ENCODE measurements at places on chromosomes 13 and 19.

GRCh38 chr19:18170714-18171255 lies 2.8 kb upstream of the IFI30 start:
- no peak for DNase-seq

DNA sequence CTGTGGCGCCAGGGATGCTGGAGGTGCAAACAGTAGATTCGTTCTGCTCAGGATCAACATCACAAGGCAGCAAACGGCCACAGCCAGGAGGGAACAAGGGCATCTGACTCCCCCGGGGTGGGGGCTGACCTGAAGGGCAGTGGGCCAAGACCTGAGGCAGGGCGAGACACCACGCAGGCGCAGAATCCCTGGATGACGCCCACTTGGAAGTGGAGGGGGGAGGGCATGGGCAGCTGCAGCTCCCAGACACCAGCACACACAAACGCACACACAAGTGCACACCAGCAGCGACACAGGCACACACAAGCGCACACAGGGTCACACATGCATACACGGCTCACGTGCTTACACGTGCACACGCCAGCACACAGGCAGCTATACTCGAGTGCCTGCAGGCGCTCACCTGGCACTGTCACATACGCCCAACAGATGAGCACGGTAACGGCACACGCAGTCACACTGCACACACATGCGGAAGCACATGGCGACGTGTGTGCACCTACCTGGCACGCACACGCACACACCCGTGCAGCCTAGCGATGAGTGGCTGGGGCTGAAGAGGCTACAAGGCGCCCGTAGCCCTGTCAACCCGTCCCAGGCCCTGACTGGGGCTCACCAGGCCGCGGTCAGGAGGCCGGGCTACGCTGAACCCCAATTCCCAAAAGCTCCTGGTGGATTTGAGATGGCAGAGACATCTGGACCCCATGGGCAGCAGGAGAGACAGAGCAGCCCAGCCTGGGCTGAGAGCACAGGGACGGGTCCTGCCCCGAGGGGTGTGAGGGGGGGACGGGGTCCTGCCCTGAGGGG lies 5.5 kb downstream of the C2CD4C start:
- DNase-seq: no peak

GRCh38 chr13:78468621-78469020 lies 134.7 kb downstream of the POU4F1 start:
- DNase-seq: no peak

GRCh38 chr13:74043237-74043636 lies 91.0 kb downstream of the KLF12 start:
- DNase-seq: no peak

- DNase-seq: no peak
These were observed 73.1 kb downstream of the EPS15L1 start for GRCh38 chr19:16398530-16399249.

- no peak for DNase-seq
These were observed 1.0 kb upstream of the CTXN1 start for GRCh38 chr19:7926727-7927604.

- no peak for DNase-seq
These were observed 11.5 kb downstream of the GPR183 start for GRCh38 chr13:99295488-99296252.

All from NCI-H1048 (cell line).